ENCODE measurements at places on chromosomes 13 and 19.

- no peak for DNase-seq
Measured at GRCh38 chr13:30094015-30094414, 213.3 kb downstream of the KATNAL1 start.

DNA sequence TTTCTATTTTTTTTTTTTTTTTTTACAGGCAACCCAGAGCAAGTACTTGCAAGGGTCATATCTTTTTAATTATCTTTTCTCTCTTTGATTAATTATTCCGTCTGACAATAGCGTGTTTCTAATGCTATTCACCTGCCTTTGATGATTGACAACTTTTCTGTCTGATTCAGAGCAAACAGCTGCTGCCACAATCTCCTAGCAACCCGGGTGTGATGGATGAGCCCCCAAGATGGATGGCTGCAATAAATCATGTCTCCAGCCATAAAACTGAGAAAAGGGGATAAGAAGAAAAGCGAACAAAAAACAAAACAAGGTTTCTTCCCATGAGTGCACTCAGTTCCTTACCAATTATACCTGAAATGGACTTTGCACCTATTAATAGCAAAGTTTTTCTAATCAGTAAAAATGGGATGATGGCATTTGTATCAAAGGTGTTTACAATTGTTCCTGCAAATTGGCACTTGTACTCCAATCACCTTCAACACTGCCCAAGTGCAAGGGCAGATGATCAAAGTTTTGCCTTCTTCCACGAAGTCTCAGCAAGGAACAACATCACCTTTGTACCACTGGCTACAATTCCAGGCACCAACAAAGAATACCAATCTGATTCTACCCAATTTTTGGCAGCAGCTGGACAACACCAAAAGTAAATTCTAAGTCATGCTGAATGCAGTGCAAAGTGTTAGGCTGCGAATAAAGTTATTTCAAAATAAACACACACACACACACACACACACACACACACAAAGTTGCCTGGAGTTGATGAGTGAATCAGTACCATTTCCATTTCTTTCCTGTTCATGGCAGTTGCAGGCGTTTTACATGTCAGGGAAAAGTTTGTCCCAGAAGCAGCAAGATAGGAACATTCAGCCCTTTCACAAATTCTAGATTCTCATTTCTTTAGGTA is 12.0 kb downstream of the TSHZ3 start:
- no peak for DNase-seq

GRCh38 chr13:111117289-111117688 is 2.2 kb downstream of the ARHGEF7 start:
- DNase-seq: no peak

GRCh38 chr19:10452726-10453618 is 32.6 kb downstream of the PDE4A start:
- no peak for DNase-seq

GRCh38 chr19:7069042-7069903 is at the start of gene ZNF557:
Gene ZNF557, plus strand, starts transcription at chr19:7069703. Its CDS starts 5,372 bp downstream, at chr19:7075075.
- peak; percentile 97 for DNase-seq
